ENCODE measurements at places on chromosomes 12 and 14.

DNA sequence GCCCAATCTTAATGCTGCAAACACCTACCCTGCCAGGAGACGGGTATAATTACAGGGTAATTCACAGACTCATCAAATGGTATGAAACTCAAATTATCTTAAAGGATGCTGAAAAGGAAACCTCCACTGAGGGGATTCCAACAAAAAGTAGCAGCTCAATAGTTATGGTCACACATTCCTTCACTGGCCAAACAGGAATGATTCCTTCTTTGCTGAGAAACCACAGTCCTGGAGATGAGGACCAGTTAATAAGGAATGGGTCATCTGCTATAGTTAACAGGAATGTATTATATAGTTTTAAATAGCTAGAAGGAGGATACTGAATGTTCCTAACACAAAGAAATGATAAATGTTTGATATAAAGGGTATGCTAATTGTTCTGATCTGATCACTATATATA, 136.9 kb downstream of the STXBP6 start:
- no peak for DNase-seq

DNA sequence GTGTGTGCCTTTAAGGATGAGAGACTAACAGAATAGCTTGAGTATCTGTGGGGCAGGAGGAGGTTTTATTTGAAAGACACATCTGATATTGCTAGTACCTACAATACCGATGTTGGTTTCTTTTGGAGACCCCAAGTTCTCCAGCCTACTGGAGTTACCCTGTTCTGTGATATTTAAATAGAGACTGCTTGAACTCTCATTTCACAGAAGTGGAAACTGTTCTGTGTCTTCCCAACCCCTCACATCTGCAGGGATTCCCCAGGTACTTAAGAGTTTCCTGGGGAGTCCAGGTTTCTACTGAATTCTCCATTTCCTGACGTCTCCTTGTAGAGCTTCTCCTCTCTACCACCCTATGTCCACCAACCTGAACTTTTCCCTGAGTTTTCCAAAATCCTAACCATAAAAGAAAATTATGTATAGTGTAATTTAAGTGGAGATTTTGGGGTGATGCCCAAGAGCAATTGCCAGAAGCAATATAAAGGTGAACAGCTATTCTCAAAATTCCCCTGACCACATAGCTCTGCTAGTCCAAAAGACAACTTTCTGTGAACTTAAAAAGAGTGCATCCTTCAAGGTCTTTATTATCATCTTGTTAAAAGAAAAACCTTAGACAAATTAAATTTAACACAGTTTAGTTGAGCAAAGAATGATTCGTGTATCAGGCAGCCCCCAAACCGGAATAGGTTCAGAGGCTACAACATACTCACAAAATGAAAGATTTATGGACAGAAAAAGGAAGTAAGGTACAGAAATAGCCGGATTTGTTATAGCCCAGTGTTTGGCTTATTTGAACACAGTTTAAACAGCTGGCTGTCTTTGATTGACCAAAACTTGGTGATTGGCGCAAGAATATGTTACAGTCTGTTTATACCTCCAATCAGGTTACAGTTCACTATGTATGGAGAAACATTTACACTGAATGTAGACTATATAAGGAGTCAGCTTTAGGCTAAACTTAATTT, 373.4 kb downstream of the NUAK1 start:
- DNase-seq, result no peak

DNA sequence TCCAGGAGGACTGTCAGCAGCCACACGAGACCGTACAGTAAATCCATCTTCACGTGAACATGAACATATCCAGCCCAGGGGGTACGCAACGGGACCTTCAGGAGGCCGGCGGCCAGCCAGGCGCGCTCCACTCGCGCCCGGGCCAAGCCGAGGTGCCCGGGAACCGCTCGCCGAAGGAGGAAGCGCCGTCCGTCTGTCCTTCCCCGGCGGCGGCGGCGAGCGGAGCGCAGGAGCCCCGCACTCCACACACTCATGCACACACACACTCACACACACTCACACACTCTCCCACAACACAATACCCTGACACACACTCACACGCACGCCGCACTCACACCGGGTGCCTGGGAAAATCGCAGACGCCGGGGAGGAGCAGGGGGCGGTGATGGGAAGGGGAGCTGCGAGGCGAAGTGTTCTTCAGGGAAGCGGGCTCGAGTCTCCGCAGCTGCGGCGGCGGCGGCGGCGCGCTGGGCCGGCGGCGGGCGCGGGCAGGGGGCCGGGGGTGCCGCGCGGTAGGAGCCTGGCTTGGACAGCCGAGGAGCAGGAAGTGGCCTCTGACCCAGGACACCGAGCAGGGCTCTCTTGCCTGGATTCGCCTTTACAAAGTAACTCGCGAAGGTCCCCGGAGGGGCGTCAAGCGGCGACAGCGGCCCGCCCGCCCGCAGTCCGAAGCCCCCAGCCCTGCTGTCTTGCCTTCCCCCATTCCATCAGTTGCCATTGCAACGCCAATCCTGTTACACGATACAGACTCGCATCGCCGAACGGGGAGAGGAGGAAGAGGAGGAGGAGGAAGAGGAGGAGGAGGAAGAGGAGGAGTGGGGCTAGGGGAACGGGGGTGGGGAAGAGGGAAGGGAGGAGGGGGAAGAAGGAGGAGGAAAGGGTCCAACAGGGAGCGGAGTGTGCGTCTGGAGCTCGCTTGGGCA, 601 bp downstream of the MDGA2 start:
- DNase-seq, result peak; percentile 56

DNA sequence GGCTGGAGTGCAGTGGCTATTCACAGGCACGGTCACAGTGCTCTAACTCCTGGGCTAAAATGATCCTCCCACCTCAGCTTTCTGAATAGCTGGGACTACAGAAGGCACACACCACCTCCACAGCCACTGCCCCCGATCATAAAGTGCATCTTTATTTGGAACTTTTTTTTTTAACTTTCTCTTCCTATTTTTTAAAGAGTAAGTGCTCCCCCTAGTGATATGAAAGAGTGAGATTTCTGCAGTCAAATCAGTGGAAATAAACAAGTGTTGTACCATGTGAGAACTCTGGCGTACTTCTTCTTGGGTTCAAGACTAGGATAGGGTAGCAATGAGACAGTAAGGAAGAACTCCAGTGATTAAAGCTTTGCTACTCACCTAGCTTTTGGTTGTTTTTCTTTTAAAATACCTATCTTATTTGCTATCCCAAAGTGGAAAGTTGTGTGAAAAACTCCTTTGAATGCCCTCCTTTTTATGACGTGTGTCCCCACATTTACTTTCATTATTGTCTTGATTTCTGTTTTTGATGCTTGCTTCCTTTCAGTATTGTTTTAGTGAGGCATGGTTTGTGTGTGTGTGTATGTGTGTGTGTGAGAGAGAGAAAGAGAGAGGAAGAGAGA, 6.6 kb downstream of the PPP4R4 start:
- DNase-seq, result no peak

GRCh38 chr12:26533211-26533610, 299.8 kb downstream of the ITPR2 start:
- no peak for DNase-seq

DNA sequence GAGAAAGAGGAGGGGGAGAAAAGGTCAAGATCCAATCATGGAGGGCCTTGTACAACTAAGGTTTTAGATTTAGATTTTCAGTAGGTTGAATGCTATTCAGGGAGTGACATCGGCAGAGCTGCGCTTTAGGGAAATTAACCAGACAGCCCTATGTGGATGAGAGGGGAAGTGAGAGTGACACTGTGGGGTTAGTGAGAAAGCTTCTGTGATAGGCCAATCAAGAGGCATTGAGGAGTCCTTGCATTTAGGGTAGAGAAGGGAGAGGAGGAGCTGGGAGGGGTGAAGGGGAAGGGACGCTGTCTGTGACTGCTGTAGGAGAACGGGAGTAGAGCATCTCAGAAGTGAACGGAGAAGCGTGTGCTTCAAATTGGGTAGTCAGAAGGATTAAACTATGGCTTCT, 3.4 kb downstream of the HSD17B6 start:
- DNase-seq, result peak; percentile 39

DNA sequence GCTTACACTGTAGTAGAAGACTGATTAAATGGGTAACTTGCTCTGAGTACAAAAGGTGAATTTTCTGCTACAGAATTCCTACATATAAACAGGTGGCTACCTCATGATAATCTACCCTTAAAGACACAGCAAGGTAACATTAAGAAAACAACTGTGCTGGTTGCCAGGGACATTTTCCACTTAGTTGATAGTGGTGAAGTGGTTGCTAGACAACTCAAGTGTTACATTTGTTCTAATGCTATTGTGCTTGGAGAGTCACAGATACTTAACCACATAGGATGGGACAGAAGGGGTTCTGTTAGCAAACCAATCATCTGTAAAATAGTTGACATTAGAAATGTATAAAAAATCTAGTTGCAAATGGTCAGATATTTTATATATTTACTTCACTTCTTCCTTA, 870.3 kb upstream of the SEL1L start:
- DNase-seq, result no peak

DNA sequence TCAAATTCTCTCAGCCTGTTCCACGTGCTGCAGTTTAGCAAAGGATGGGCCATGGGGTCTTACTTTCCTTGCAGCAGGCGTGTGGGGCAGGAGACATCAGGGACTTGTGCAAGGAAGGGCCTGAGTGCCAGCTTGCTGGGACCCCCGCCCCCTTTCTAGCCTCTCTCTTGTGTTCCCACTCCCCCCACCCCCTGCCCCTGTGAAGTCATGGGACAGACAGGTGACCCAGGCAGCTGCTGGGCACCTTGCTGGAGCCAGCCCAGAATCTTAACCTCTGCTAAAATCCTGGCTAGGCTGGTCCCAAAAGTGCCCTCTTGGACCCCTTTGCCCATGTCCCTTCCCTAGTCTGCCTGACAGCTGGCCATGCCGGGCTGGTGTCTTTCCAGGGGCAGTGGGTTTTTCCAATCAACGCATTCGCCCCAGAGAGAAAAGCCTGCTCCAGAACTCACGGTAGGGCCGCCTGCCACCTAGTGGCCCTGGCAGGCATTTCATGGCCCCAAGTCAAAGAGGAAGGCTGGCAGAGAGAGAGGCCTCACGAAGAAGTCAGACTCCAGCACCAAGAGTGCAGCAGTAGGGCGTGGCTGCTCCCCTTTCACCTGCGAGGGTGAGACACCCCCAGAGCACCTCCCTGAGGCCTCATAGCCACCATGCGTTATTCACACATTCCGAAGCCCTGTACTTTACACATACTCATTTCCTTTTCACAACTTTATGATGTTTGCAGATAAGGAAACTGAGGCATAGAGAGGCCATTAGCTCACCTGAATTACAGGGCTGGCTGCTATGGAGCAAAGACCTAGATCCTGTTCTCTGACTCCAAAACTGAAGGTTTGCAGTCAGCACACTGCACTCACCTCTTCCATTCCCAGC, 67.4 kb downstream of the LGMN start:
- DNase-seq, result peak; percentile 84

DNA sequence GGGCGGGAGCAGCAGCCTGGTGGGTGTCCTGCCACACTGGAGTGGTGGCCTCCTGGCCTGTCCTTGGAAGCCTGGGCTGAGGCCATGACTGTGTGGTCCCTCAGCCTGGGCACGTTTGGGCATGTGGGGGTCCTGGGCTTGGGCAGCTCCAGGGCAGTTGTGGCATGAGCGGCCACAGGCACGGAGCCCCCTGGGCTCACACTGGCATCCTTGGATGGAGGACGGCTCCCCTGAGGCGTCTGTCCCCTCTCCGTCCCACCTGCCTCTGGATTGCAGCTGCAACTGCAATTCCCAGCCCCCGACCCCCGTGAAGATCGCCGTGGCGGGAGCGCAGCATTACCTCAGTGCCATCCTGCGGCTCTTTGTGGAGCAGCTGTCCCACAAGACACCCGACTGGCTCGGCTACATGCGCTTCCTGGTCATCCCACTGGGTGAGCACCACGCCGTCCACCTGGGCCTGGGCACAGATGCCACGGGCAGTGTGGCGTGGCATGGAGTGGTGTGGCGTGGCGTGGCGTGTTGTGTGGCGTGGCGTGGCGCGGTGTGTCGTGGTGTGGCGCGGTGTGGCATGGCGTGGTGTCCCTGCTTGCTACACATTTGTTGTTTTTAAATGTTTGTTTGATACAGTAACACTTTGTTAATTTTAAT, 15.1 kb upstream of the TEX22 start:
- no peak for DNase-seq

DNA sequence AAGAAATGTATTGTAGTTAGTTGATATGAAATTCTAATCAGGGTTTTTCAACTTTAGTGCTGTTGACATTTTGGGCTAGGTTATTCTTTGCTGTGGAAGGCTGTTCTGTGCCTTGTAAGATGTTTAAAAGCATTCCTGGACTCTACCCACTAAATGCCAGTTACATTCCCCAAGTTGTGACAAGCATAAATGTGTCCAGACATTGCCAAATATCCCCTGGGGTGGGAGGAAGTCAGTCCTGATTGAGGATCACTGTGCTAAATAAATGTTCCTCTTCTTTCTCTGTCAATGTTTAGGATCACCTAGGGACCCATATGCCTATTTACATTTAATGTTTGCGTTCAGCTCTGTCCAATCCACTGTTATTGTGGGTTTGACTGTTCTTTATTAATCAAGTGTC, 268.3 kb downstream of the TMTC2 start:
- no peak for DNase-seq

GRCh38 chr14:72553656-72554055, 340.2 kb downstream of the DPF3 start:
- no peak for DNase-seq

DNA sequence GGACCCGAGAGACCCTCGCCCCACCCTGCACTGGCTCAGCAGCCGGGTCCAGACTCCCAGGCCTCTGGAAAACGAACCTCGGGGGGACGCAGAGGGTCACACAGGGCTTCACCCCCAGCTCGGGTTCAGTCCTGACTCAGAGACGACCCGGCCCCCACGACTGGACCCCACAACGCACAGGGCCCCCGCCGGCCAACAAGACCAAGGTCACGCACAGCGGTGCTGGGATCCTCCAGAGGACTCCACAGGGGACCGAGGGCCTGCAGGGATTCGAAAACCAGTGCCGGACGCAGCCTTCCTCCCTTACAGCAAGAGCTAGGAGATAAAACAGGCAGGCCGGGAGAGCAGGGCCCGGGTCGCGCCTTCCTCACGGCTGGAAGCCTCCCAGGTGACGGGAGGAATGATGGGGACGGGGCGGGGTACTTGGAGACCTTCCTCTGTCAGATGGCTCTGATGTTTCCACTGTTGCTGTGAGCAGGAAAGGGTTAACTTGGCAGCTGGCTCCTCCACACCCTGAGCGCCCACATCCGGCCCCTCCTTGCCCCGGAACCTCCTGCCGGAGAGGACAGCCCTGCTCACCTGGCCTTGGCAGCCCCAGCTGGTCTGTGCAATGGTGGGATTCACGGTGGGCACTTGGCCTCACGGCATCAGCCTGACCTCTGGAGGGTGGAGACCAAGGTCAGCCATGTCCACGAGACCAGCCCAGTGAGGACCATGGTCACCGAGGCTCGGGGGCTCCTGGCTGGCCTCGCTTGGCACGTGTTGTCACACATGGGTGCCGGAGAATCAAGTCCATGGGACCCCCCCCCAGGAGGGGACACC, 46.2 kb downstream of the GALNT9 start:
- DNase-seq, result peak; percentile 90

Data from H9 (cell line).